ENCODE measurements at places on chromosomes 12 and 14.

GRCh38 chr14:64217308-64217707, 76.9 kb downstream of the ESR2 start:
- no peak for DNase-seq

DNA sequence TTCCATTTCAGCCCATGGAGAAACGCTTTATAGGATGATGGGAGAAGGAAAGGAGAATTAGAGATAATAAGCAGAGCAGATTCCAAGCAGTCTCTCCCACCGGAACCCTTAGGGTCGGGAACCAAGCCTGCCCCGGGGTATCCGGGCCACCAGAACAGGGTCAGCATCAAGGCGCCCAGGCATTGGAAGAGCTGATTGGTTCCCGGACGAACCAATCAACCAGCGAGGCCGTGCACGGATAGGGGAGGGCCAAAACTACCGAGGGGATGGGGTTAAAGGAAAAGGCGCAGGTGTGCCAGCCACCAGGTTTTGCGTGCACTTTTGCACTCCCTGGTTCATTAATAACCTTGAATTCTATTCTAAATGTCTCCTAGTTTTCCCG, 1.7 kb downstream of the PPM1H start:
- peak; percentile 81 for DNase-seq

DNA sequence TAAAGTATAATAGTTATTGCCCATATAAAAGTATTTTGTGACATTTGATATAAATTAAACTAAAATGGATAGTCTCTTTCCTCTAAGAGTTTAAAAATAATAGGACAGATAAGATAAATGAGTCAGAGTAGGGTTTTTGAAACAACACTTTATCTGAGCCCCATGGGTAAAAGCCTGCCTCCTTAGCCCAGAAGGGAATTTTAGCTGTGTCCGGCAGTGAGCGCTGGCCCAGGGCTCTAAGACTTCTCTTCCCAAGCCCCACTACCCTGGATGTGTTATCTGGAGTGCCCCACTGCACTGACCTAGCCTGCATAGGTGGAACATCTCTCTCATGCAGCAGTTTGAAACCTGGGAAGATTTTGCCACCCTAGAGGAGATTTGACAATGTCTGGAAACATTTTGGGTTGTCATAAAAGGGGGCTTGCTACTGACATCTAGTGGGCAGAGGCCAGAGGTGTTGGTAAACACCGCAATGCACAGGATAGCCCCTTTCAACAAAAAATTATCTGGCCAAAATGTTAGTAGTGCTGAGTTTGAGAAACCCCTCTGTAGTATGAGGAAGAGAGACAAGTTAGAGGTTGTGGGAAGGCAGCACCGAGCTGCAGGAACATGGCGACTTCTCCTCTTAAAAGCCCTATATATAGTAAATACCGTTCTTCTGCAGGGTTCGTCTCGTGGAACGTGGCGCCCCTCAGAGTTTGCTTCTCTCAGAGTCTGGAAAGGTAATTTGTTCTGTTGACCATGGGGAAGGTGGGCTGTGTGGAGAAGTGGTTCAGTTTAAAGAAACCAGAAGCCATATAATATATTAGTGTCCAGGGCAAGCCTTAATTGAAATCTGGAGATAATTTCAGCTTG, 29.3 kb upstream of the ATF1 start:
- DNase-seq: no peak

- no peak for DNase-seq
Measured at GRCh38 chr14:92484132-92484823, 29.3 kb upstream of the RIN3 start.

GRCh38 chr14:76613616-76614015, 147.7 kb upstream of the VASH1 start:
- no peak for DNase-seq

DNA sequence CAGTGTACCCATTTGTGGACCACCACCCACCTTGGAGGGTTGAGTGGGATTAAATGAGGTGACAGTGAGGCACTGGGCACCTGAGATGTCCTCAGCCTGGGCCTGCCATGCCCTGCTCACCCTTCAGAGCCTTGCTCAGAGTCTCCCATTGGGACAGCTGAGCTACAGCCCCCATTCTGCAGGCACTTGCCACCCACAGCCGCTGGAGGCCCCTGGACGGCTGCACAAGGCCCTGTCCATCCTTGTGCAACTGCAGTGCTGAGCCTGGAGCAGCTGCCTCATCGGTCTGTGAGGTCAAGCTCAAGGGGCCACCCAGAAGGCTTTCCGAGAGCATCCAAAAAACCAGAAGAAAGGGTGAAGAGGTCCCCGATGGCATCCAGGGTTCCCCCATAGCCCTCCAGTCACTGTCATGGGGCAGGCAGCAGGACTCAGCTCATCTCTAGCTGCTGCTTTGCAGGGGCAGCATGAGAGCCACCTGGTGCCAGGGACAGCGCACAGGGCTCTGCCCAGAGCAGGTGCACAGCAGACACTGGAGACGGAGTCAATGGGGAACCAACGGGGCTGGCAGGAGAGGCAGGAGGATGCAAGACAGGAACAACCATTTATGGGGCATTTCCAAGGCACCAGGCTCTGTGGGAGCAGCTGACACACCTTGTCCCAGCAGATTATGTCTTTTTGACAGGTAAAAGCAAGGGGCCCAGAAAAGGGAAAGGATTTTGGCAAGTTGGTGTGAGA, 84.6 kb downstream of the ARL6IP4 start:
- DNase-seq: no peak

GRCh38 chr14:93994919-93995682, 2.0 kb upstream of the CCDC197 start:
- no peak for DNase-seq

DNA sequence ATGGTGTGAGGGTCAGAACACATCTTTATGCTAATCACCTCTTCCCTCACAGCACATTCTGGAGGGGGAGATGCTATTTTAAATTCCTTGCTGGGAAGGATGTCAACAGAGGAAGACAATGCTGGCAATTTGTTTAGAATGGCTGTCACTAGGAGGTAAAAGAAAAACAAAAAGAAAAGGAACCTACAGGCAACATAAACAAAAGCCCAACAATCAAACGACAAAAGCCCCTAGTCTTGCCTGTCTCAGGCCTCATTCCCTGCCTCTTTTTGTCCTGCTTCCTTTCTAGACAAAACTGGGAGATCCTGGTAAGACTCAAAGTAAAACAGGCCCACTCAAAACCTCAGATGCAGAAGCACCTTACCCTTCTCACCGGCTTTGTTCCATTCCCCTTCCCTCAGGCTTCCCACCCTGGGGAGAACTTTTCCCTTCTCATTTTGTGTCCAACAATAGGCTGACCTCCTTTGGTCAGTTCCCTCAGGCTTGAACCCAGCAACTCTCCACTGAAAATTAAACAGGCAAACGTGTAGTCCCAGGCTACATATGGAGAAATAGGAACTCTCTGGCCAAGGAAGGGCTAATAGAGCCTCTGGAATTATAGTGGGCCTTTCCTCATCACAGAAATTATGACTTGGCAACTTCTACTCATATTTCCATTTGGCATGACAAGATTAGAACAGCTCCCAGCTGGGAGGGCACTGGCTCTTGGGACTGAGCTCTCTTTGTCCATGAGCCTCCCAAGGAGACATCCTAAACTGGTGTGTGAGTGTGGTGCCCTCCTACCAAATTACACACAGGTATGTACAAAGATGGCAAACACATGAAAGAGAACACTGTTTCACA, 193.0 kb downstream of the MON2 start:
- DNase-seq: no peak

- DNase-seq: no peak
Measured at GRCh38 chr12:5197131-5197530, 153.5 kb downstream of the KCNA5 start.

GRCh38 chr12:98244136-98244535, 271.3 kb upstream of the TMPO start:
- DNase-seq: no peak

DNA sequence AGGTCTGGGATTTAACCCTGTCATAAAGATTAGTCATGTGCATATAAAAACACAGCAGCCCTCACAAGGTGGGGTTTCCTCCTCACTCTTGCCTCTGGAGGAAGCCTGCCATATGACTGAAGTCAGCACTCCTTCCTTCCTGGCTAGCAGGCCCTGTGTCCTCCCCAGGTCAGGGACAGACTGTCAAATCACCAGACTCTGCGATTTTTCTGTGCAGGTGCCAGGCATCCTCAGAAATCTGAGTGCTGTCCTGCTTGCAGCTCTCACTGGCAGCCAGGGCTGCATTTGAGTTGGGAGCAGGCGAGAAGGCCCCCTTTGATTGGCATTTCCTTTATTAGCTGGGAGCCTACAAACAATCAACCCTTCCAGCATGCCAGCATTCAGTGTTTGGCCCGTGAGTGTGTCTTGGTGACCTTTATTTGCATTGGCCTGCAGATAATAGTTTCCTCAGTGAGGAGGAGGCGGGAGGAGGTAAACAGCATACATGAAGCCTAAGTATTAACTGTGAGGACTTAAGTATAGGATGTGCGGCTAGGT, 183.8 kb upstream of the ARHGAP5 start:
- no peak for DNase-seq

- DNase-seq: no peak
Measured at GRCh38 chr12:916712-917445, 32.6 kb downstream of the RAD52 start.

DNA sequence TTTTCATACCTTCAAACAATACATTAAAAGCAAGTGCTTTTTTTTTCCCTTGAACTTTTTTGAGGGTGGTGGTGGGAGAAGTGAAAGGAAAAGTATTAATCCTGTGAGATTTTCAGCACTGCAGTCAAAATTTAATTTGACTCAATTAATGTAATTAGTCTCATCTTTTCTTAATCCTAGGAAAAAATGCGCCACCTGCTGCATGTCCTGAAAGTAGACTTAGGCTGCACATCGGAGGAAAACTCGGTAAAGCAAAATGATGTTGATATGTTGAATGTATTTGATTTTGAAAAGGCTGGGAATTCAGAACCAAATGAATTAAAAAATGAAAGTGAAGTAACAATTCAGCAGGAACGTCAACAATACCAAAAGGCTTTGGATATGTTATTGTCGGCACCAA, 52.2 kb downstream of the SPATA7 start:
- no peak for DNase-seq

DNA sequence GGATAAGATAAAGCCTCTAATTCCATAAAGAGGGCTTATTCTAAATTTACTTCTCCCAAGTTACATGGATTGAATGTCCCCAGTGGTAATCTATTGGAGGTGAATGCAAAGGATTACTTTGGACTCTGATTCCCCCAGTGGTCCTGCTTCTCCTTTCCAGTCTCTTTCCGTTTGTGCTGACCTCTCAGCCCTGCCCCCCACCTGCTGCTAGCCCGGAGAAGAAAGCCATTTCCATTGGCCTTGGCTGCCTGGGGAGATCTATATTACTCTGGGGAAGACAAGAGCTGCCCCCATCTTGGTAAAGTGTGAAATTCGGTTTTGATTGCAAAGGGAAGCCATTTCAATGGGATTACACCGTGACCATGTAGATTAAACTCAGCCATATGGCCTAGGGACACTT, 13.3 kb downstream of the ASCL1 start:
- no peak for DNase-seq

- no peak for DNase-seq
Measured at GRCh38 chr12:58347188-58347587, 405.8 kb downstream of the ATP23 start.

DNA sequence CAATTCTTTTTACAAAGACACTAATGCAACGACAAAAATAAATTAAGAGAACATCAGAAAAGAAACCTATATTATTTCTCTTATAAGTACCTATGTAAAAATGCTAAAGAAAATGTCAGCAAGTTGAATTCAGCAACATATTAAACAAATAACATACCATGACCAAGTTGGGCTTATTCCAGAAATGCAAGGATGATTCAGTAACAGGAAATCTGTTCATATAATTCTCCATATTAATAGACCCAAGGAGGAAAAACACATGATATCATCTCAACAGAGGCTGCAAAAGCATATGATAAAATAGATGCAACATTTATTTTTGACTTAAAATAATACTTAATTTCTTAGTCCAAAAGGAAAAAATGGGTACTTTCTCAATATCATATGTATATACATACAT, 25.1 kb upstream of the GPHB5 start:
- DNase-seq: no peak

DNA sequence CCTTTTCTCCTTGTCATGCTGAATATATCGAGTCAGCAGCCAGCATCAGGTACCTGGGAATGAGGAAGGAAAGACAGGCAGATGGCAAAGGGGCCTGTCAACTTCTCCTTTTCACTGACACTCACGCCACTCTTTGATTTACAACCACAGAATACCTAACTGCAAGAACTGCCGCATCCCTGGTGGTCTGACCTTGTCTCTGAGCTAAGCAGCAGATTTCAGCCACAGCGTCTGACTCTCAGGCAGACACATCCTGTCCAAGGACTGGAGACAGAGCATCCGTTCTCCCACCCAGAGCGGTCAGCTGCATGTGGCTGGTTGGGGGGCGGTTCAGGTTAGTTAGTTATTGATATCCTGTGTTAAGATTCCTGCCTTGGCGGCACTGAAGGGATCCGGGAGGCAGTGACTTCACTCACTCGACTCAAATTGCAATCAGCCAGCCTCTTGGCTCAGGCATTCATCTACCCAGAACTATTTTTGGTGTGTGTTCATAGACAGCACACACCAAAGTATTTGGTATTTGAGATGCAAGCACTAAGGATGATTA, 11.2 kb upstream of the MAP1LC3B2 start:
- DNase-seq: no peak

DNA sequence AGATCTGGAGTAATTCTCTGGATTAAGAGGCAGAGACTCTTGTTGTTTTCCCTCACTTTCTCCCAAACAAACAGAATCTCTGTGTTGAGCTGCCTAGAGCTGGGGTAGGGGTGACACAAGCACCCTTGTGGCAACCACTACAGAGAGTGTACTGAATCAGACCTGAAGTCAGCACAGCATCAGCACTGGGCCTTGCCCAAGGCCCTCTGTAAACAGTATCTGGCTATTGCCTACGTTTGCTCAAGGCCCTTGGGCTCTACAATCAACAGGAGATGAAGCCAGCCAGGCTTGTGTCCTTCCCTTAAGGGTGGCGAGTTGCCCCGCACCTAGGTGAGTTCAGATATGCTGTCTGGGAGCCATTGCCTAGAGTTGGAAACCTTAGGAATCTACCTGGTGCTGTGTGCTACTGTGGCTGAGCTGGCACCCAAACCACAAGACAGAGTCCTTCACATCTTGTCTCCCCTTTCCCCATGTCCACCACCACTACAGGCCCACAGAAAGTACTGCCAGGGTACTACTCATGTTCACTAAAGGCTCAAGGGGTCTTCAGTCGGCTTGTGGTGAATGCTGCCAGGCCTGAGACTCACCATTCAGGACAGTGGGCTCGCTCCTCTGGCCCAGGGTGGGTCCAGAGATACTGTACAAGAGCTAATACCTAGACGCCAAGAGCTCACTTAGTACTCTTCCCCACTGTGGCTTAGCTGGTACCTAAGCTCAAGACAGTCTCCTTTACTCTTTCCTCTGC, 206.8 kb downstream of the SYNE2 start:
- DNase-seq: no peak

DNA sequence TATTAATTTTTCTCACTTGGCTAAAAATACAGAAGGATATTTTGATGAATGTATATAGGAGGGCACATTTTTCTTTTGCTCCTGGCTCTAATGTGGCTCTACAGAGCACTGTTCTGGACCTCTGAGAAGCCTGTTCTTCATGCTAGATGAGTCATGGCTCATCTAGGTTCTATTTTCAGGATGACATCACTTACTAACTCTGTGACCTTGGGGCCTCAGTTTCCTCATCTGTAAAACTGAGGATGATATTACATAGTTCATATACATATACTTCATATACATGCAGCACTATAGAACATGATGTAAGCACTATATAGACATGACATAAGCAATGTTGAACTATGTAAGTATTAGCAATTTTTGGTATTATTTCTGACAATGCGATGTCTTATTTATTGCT, 35.8 kb downstream of the SOCS2 start:
- no peak for DNase-seq

GRCh38 chr12:1922985-1923384, 4.5 kb upstream of the CACNA2D4 start:
- DNase-seq: no peak

All from hypothalamus (tissue), 51 donors.